ENCODE measurements at places on chromosomes 4 and X. TPM values are rescaled to one million over a fixed set of nuclear protein-coding genes. Genes with fewer than 3 reads are reported as not detected.

ARMCX4 gene
- total RNA-seq, result 7.6 TPM

- DNase-seq, result no peak
Observed at GRCh38 chr4:102787096-102787881, 26.5 kb upstream of the MANBA start.

CFAP47 gene
- not detected for total RNA-seq

GRCh38 chr4:22573198-22573597 is 57.3 kb upstream of the ADGRA3 start:
- peak; percentile 44 for DNase-seq

SPATA4 gene
- not detected for total RNA-seq

GRCh38 chrX:9519546-9520216 is 54.8 kb downstream of the TBL1X start:
- DNase-seq, result no peak

TSPAN5 gene
- 1.3 TPM for total RNA-seq

HCFC1 gene
- total RNA-seq, result 35.7 TPM

SULT1E1 gene
- total RNA-seq, result not detected

Measured in left cardiac atrium (tissue), 4 donors.